CD8-positive, alpha-beta memory T cell (primary cell): ENCODE measurements at places on chromosomes 1 and 21.

GRCh38 chr1:150621497-150622302 is 7.7 kb downstream of the ENSA start:
- H3K27ac ChIP-seq, result no peak overlapping the region
- H3K36me3 ChIP-seq, result peaks cover 26% of the 10 kb centered on the region
- DNase-seq, result peak; percentile 41
- no peaks in the 10 kb centered on the region for H3K27me3 ChIP-seq
- H3K4me3 ChIP-seq, result no peak overlapping the region

DNA sequence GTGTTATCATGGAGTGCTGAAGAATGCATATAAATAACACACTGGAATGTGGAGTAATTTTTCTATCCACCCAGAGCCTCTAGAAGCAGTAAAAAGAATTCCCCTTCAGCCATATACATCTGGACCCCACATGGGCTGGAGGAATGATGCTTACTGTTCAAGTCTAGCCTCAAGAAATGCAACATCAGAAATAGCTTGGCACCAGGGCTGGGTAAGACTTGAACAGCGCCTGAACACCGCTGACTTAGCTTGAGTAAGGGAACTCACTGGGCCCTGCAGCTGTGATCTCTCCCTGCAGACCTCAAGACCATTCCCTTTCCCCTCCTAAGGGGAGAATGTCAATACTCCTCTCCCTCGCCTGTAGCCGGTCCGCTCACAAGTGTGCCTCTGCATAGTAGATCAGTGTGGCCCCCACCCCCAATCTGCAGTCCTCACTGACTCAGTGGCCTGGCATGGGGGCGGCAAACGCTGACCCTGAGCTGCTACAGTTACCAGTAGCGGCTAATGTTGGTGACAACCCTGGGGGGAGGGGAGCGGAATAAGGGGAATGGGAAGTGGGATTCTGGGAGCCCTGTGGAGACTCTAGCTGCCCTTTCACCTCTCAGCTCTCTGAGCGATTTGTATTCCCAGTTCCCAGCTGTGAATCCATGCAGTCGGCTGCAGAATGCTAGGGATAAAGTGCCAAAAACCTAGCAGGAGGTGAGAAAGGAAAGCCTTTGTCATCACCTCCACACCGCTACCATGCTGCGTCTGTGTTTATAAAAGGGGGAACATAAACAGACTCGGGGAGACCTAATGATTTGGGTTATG is 483.9 kb downstream of the DISC1 start:
- H3K4me1 ChIP-seq, result no peaks in the 10 kb centered on the region
- no peak overlapping the region for H3K27ac ChIP-seq
- no peak overlapping the region for H3K4me3 ChIP-seq
- no peaks in the 10 kb centered on the region for H3K36me3 ChIP-seq
- no peak for DNase-seq

DNA sequence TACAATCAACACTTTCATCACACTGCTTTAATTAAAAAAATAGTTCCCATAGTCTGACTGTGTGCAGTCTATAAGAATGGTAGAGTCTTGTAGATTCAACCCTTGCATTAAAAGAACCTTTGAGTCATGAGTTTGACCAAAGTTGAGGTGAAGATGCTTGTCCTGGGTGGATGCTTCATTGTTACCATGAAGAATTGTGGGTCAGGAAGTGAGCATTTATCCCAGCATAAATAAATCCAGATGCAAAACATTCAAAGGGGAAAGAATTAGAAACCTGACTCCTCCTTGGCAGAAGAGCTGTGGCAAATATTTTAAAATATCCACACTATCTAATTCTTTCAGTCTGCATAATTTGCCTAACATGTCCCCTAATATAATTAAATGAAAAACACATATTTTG is 72.9 kb upstream of the SPAG17 start:
- no peaks in the 10 kb centered on the region for H3K4me1 ChIP-seq
- H3K4me3 ChIP-seq, result no peak overlapping the region
- H3K36me3 ChIP-seq, result no peaks in the 10 kb centered on the region
- no peak overlapping the region for H3K27ac ChIP-seq
- no peak for DNase-seq
- H3K27me3 ChIP-seq, result no peaks in the 10 kb centered on the region

DNA sequence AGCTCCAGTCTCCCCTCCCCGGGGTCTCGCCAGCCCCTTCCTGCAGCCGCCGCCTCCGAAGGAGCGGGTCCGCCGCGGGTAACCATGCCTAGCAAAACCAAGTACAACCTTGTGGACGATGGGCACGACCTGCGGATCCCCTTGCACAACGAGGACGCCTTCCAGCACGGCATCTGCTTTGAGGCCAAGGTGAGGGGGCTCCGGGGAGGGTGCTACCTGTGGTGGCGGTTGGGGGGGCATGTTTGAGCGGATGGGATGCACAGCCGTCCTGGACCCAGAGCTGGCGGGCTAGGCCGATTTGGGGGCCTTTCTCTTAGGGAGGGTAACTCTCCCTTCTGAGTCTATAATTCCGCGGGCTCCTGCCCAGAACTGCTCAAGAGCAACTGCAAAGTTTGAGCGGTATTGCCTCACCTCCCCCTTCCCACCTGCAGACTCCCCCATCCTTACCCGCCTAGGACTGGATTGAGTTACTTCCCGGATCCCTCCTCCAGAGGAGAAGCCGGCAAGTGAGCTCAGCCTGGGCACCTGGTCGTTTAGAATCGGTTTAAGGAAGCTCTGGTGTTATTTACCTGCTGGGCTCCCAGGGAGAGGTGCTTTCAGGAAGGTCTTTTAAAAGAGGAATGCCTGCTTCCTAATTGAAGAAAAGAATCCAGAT is 730 bp downstream of the NOS1AP start:
- H3K4me1 ChIP-seq, result peaks cover 13% of the 10 kb centered on the region
- no peak for DNase-seq
- no peaks in the 10 kb centered on the region for H3K36me3 ChIP-seq
- peak overlapping the region; percentile 46 for H3K4me3 ChIP-seq
- H3K27me3 ChIP-seq, result peaks cover 33% of the 10 kb centered on the region
- no peak overlapping the region for H3K27ac ChIP-seq

GRCh38 chr21:38861056-38861455 is 55.3 kb downstream of the ETS2 start:
- H3K4me3 ChIP-seq, result no peak overlapping the region
- H3K36me3 ChIP-seq, result no peaks in the 10 kb centered on the region
- H3K27ac ChIP-seq, result no peak overlapping the region
- no peaks in the 10 kb centered on the region for H3K4me1 ChIP-seq

GRCh38 chr1:74427681-74428080 is 84.7 kb downstream of the LRRC53 start:
- no peaks in the 10 kb centered on the region for H3K27me3 ChIP-seq
- H3K36me3 ChIP-seq, result no peaks in the 10 kb centered on the region
- H3K27ac ChIP-seq, result no peak overlapping the region
- no peak overlapping the region for H3K4me3 ChIP-seq
- no peaks in the 10 kb centered on the region for H3K4me1 ChIP-seq
- no peak for DNase-seq

DNA sequence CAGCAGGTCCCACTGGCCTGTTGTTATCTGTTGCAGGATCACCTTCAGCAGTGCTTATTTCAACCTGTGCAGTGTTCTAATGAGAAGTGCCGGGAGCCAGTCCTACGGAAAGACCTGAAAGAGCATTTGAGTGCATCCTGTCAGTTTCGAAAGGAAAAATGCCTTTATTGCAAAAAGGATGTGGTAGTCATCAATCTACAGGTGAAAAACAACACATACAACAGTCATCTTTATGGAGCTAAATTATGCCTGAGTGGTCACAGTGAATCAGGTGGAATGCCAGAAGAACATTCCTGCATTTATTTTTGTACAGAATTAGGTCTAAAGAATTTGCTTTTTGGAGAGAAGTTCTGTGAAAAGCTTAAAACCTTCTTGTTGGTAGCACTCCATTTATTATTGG is 33.2 kb downstream of the TRAF5 start:
- no peak for DNase-seq
- peaks cover 30% of the 10 kb centered on the region for H3K36me3 ChIP-seq
- no peaks in the 10 kb centered on the region for H3K27me3 ChIP-seq
- no peak overlapping the region for H3K4me3 ChIP-seq
- H3K4me1 ChIP-seq, result no peaks in the 10 kb centered on the region

GRCh38 chr1:101198842-101199636 is 37.8 kb upstream of the S1PR1 start:
- no peaks in the 10 kb centered on the region for H3K27me3 ChIP-seq
- H3K27ac ChIP-seq, result no peak overlapping the region
- no peaks in the 10 kb centered on the region for H3K36me3 ChIP-seq
- no peaks in the 10 kb centered on the region for H3K4me1 ChIP-seq
- H3K4me3 ChIP-seq, result no peak overlapping the region
- no peak for DNase-seq

DNA sequence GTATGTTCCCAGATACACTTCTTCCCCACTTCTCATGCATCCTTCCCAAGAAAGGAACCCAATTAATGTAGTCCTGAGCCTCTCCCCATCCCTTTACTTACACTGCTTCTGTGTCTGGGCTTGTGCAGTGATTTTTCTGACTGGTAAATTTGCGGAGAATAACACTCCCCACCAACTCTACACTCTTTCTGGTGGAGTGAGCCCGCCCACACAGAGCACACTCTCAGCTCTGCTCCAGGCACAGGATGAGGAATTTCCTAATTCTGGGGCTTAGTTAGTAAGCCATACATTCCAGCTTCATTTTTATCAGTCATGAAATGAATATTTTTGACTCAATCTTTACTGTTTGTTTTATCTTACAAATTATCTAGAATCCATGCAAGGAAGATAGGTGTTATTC is 38.6 kb downstream of the FMO4 start:
- no peak overlapping the region for H3K27ac ChIP-seq
- DNase-seq, result no peak
- no peaks in the 10 kb centered on the region for H3K4me1 ChIP-seq
- H3K4me3 ChIP-seq, result no peak overlapping the region
- no peaks in the 10 kb centered on the region for H3K36me3 ChIP-seq
